Activated T-helper 1 cell treated with anti-CD3 and anti-CD28 coated beads, Interleukin-2, amount 50 U/mL, for 16 hours (primary cell): ENCODE measurements at places on chromosomes 7 and 10.

DNA sequence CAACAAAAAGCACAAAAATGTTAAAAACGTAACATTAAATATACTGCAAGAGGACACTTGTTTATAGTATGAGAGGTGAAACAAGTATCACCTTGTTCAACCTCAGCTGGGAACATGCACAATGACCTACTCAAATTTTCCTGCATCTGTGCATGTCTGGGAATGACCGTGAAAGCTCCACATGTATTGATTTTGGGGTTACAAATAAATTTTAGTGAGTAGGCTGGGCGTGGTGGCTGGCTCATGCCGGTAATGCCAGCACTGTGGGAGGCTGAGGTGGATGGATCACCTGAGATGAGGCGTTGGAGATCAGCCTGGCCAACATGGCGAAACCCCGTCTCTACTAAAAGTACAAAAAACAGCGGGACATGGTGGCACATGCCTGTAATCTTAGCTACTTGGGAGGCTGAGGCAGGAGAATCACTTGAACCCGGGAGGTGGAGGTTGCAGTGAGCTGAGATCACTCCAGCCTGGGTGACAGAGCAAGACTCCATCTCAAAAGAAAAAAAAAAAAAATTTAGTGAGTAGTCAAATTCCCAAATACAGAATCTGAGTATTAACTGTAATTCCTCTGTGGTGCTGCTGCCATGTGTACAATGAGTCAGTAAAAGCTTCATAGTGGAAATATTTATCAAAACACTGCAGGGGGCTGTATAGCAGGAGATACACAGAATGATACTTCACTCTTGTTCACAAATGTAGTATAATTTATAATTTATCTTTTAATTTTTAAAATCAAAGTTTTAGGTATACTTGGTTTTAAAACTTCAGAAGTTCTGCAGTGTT, 41.1 kb downstream of the SUGCT start:
- no peak for DNase-seq

DNA sequence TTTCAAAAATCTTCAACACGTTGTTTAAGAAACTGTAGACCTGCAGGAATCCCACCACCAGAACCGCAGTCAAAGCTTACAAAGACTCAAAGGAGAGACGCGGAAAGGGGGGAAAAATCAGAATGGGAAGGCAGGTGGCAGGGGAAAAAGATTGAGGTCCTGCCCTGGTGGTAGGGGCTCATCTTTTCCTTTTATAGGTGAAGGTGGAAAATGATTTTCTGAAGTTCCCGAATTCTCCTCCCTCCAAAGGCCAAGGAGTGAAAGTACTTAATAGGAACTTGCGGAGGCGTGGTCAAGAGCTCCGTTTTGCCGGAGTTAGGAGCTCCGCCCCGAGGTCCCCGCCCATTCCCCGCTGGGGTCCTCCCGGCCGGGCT, 724 bp downstream of the BBIP1 start:
- DNase-seq: peak; percentile 73

GRCh38 chr7:80708123-80708522, 69.7 kb downstream of the CD36 start:
- no peak for DNase-seq

- no peak for DNase-seq
These were observed 2.7 kb upstream of the PGAM2 start for GRCh38 chr7:44068054-44068453.

DNA sequence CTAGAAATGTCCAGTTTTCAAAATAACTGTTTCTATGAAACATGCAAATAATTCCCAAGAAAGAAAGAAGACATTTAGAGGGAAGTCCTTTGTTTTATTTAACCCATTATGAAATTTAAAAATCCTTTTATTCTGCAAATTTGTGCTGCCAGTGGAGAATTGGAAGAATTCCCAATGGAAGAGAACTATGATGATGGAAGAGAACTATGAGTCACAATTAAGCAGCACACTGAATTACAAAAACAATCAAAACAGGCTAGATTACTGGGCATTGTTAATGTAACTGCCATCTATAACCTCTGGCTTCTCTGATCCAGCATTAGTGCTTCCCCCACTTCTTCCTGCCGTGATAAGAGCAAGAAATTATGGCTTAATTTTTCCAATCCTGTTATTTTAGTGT, 126.2 kb upstream of the FEZF1 start:
- DNase-seq: no peak

DNA sequence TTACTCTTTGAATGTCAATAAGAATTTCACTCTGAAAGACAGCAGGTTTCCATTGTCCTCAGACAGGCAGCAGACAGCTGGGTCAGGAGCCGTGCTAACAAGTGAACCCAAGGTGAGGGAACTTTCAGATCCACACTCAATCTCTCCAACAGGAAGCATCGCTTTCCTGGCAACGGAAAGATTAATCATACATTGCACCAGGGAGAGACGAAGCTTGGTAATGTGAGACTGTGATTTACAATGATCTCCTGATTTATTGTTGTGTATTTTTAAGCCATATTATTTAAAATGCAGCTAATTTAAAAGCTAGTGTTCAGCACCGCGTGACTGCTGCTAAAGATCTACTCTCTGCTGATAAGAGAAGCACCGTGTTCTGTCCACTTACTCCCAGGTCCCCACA, 17.5 kb upstream of the NOM1 start:
- no peak for DNase-seq

GRCh38 chr7:72097226-72097625, 314.9 kb downstream of the CALN1 start:
- no peak for DNase-seq

- no peak for DNase-seq
These were observed 75.9 kb downstream of the NRBF2 start for GRCh38 chr10:63208986-63209385.

DNA sequence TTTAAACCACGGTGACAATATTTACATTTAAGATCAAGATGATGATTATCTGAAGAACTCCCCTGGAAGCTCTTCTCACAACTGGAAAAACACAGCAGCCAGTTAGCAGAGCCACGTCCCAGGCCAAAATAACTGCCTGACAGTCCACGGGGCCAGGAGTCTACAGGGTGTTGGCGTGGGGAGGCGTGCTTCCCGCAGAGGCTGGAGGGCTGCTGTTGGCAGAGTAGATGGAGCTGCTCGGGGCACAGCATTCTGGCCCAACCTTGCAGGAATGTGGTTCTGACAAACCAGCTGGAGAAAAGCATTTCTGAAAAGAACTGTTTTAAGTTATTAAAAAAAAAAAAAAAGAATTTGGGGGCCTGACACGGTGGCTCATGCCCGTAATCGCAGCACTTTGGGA, 177.9 kb downstream of the EBF3 start:
- no peak for DNase-seq

GRCh38 chr7:333393-333764, 43.4 kb downstream of the FOXL3 start:
- no peak for DNase-seq

GRCh38 chr7:12570534-12571461, at the start of gene SCIN:
Gene SCIN, plus strand, starts transcription at chr7:12570720. Its CDS starts 67 bp downstream, at chr7:12570787.
- DNase-seq: no peak

- no peak for DNase-seq
These were observed 73.3 kb upstream of the CHCHD3 start for GRCh38 chr7:133155146-133155545.

GRCh38 chr10:73183667-73184281, 15.9 kb downstream of the FAM149B1 start:
- no peak for DNase-seq

DNA sequence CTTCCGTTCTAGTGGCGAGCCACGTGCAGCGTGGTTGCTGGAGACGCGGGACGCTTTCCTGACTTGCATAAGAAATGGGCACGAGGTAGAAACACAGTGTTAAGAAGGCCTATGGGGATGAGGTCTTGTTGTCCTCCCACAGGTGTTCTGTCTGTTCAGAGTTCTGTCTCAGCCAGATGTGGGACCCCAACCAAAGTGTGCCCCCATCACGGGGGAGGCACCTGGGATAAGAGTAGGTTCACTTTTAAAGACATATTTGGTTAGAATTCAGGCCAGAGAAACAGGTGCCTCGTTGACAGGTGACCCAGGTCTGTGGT, 56.0 kb upstream of the PITRM1 start:
- DNase-seq: no peak

DNA sequence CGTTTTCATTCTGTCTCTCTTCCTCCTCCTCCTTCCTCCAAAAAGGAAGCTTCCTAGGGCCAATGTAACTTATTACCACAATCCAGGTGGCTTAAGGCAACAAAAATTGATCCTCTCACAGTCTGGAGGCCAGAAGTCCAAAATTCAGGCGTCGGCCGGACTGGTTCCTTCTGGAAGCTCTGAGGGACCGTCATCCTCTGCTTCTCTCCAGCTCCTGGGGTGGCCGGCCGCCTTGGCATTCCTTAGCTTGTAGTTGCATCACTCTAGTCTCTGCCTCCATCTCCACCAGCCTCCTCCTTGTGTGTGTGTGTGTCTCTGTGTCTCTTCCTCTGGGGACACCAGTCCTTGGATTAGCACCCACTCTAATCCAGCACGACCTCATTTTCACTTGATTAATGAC, 89.0 kb upstream of the NPTX2 start:
- DNase-seq: no peak

DNA sequence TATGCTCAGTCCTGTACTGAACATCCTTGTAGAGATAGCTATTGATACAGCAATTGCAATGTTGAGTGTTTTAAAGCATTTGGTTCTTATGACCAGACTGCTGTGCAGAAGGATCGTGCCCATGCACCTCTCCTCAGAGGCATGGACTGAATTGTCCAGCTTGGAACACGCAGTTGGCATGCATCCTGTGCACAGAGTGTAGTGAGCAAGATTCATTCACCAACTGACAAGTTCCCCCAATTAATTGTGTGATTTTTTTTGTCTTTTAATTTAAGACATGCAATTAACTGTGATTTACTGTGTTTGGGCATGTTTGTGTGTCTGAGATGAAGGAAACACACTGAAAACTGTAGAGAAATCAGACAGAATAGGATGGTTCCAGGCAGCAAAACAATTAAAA, 323.7 kb downstream of the CDK14 start:
- no peak for DNase-seq

- no peak for DNase-seq
These were observed 49.7 kb upstream of the ADCY1 start for GRCh38 chr7:45524445-45524844.

- no peak for DNase-seq
These were observed 142.3 kb upstream of the UNC5B start for GRCh38 chr10:71069909-71070666.

- no peak for DNase-seq
These were observed 21.8 kb downstream of the IFT22 start for GRCh38 chr7:101299511-101300464.

GRCh38 chr7:92546856-92547497, 18.4 kb downstream of the RBM48 start:
- no peak for DNase-seq

DNA sequence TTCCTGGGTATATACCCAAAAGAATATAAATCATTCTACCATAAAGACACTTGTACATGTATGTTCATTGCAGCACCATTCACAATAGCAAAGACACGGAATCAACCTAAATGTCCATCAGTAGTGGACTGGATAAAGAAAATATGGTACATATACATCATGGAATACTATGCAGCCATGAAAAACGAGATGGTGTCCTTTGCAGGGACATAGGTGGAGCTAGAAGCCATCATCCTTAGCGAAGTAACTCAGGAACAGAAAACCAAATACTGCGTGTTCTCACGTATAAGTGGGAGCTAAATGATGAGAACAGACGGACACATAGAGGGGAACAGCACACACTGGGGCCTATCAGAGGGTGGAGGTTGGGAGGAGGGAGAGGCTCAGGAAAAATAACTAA, 183.7 kb upstream of the CELF2 start:
- no peak for DNase-seq

DNA sequence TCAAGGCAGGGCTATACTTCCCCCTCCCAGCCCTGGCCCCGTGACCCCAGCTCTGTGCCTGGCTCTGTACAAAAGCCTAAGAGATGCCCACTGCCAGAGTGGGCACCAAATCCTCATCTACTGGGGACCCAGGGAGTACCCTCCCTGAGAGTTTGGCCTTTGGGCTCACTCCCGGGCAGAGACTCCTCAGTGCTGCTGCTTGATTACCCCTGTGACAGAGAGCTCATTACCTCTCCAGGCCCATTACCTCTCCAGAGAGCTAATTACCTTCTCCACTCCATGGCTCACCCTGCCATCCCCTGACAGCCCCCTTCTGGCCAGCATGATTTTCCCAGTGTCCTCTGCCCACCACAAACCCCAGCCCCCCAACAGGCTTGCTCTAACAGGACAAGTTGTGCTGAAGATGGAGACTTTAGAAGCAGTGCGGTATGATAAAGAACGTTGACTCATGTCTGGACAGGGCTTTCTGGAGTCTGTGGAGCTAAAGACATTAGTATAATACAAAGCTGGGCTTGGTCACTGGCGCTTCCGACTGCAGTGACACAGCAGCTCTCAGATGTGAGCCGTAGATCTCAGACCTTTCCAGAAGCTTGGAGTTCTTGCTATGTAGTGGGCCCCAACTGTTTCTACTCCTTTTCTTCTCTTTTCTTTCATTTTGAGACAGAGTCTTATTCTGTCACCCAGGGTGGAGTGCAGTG, 111.3 kb upstream of the KCTD7 start:
- no peak for DNase-seq

DNA sequence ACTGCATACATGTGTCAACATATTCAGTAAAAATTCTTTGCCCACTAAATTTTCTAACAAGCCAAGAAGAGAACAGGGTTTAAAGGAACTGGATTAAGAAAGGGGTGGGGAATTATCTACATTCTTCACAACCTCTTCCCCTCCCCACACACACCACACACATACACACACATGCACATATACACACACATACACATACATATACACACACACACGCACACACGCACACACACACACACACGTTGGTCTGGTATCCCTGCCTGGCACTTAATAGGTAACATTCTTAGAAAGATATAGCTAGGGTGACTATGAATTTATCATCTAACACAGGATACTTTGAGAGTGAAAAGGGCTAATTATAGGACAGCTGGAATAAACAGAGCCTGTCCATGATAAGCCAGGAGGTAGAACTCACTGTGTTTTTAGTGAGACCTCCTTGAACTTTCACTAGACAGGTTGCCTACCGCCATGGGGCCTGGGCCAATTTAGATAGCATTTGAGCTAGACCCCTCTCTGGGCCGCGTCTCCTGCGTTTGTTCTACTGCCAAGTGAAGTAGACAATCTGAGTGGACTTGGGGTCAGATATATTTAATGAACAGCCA, 33.1 kb upstream of the EPC1 start:
- no peak for DNase-seq

GRCh38 chr7:121474301-121474673, 78.2 kb upstream of the FAM3C start:
- DNase-seq: no peak
